Stimulated activated CD4-positive, alpha-beta T cell treated with anti-CD3 and anti-CD28 coated beads, Interleukin-4, amount 100 ng/mL, for 1 hour (primary cell): ENCODE measurements at places on chromosomes 1 and 21.

DNA sequence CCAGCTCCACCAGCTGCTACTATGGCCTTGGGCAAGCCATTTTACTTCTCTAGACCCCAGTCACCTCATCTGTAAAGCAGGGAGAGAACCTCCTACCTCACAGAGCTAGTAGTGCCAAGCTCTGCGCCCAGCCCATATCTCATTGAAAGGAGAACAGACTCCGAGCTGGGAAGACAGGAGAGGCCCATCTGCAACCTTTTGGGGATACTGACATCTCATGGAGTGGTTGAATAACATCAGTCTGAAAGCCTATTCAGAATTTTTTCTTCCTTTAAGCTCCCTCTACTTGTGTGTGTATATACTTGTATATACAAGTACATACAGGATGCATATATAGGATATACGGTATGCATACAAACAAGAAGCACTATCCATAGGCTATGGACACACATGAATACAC is 279.5 kb upstream of the POU3F1 start:
- no peak for DNase-seq

DNA sequence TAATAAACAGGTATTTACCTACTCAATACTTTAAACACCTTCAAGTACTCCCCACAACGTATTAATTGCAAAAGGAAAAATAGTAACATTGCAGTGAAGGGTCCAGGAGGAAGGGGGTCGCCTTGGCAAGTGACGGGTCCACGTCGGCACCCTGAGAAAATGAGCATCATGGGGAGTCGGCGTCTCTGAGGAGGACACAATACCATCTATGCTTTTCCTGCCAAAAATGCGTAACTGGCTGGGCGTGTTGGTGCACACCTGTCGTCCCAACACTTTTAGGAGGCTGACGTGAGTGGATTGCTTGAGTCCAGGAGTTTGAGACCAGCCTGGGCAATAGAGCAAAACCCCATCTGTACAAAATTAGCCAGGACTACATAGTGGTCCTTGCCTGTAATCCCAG is 7.3 kb downstream of the FTCD start:
- no peak for DNase-seq

- DNase-seq: no peak
Measured at GRCh38 chr1:225685476-225686176, 32.7 kb upstream of the ENAH start.

DNA sequence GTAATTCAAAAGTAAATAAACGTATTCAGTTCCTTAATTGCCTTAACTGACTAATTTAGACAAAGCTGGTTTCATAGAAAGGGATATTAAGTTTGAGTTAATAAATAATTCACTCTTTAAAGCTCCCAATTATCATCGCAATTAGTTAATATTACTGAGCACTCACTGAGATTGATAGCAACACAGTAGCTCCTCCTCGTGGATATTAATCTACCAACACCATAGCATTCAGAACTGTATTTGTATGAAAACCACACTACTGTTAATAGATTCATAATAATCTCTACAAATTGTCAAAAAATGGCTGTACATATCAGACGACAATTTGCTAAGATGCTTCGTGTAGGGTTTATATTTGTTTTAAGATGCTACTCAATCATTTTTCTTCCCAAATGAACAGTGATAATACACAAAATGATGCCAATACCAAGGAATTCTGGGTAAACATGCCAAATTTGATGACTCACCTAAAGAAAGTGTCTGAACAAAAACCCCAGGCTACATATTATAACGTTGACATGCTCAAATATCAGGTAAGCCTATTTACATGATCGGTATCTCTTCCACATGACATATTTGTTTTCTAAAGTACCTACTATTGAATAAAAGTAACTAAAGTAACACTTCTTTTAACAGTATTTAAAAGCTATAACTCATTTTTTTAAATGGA is 18.8 kb upstream of the DYNLT5 start:
- DNase-seq: no peak

GRCh38 chr21:45973475-45974072 is 8.0 kb upstream of the COL6A1 start:
- DNase-seq: peak; percentile 84

DNA sequence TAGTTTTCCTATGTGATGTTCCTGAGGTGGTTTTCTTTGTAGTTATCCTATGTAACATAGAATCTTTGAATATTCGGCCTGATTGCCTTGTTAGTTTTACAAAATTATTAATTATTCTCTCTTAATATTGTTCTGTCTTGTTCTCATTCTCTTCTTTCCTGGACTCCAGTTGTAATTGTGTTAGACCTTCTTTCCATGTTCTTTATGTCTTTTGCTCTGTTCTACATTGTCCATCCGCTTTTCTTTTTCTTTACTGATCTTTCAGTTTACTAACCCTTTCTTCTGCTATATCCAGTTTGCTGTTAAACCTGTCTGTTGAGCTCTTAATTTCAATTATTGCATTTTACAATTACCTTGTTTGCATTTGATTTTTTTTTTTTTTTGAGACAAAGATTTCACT is 89.3 kb downstream of the PEX14 start:
- DNase-seq: no peak

DNA sequence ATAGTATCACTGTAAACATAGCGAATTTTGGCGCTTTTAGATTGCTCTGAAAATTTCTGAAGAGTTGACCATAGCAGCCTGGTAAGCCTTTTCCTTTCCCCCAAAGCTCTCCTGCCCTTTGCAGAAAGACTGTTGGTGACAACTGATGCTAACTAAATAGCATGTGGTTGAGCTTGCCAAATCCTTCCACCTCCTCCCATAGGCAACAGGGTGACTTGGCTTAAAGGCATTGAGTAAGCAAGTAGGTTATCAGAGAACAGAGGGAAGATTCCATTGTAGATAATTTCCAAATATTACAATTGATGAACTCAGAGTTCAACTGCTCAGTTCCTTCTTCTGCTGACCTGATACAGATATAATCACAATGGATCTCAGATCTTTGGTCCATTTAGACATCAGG is 19.9 kb upstream of the HMGCL start:
- no peak for DNase-seq
